ENCODE measurements at places on chromosomes 1 and 21. TPM values are rescaled to one million over a fixed set of nuclear protein-coding genes. Genes with fewer than 3 reads are reported as not detected.

OR2T33 gene
- total RNA-seq, result not detected

GUCA2B gene
- not detected for total RNA-seq

PLPPR5 gene
- not detected for total RNA-seq

SMIM34 gene
- not detected for total RNA-seq

RHOU gene
- 0.35 TPM for total RNA-seq
